ENCODE measurements at places on chromosomes 7 and 10. TPM values are rescaled to one million over a fixed set of nuclear protein-coding genes. Genes with fewer than 3 reads are reported as not detected.

GRCh38 chr10:67606572-67606971 lies 89.4 kb downstream of the CTNNA3 start:
- no peaks in the 10 kb centered on the region for H3K27me3 ChIP-seq
- H3K36me3 ChIP-seq: no peaks in the 10 kb centered on the region
- no peak for DNase-seq
- H3K27ac ChIP-seq: no peak overlapping the region

- no peak overlapping the region for H3K4me3 ChIP-seq
- DNase-seq: no peak
- no peaks in the 10 kb centered on the region for H3K4me1 ChIP-seq
- H3K27me3 ChIP-seq: no peaks in the 10 kb centered on the region
- H3K36me3 ChIP-seq: no peaks in the 10 kb centered on the region
These were observed 200.9 kb downstream of the CDC14C start for GRCh38 chr7:49125246-49125645.

GRCh38 chr7:74216361-74216761 lies 6.6 kb downstream of the LAT2 start:
- no peak for DNase-seq
- H3K4me3 ChIP-seq: no peak overlapping the region
- no peaks in the 10 kb centered on the region for H3K36me3 ChIP-seq
- H3K4me1 ChIP-seq: no peaks in the 10 kb centered on the region
- H3K27me3 ChIP-seq: no peaks in the 10 kb centered on the region

- peak; percentile 28 for DNase-seq
- no peaks in the 10 kb centered on the region for H3K27me3 ChIP-seq
- H3K4me1 ChIP-seq: no peaks in the 10 kb centered on the region
- no peak overlapping the region for H3K4me3 ChIP-seq
- H3K36me3 ChIP-seq: no peaks in the 10 kb centered on the region
These were observed 661.2 kb downstream of the AUTS2 start for GRCh38 chr7:70259502-70259901.

- H3K4me1 ChIP-seq: peaks cover 8% of the 10 kb centered on the region
- no peak overlapping the region for H3K4me3 ChIP-seq
- H3K27me3 ChIP-seq: no peaks in the 10 kb centered on the region
- DNase-seq: no peak
These were observed 1031.7 kb downstream of the LRMDA start for GRCh38 chr10:76463111-76463510.

- H3K4me3 ChIP-seq: no peak overlapping the region
- H3K4me1 ChIP-seq: no peaks in the 10 kb centered on the region
- no peaks in the 10 kb centered on the region for H3K27me3 ChIP-seq
- no peak overlapping the region for H3K27ac ChIP-seq
These were observed 94.1 kb upstream of the ZNF800 start for GRCh38 chr7:127486654-127487053.

GRCh38 chr10:98380493-98381339 lies 34.3 kb downstream of the PYROXD2 start:
- no peak overlapping the region for H3K4me3 ChIP-seq
- no peaks in the 10 kb centered on the region for H3K27me3 ChIP-seq
- no peak overlapping the region for H3K27ac ChIP-seq

- H3K4me1 ChIP-seq: no peaks in the 10 kb centered on the region
- no peak overlapping the region for H3K4me3 ChIP-seq
- no peak for DNase-seq
- peaks cover 37% of the 10 kb centered on the region for H3K27me3 ChIP-seq
- H3K27ac ChIP-seq: no peak overlapping the region
These were observed 135.6 kb downstream of the TCERG1L start for GRCh38 chr10:131175891-131176290.

TAS2R4 gene
- total RNA-seq: not detected

GRCh38 chr7:139297795-139298194 lies 43.3 kb upstream of the FMC1 start:
- no peak for DNase-seq
- no peak overlapping the region for H3K4me3 ChIP-seq
- no peaks in the 10 kb centered on the region for H3K27me3 ChIP-seq
- H3K36me3 ChIP-seq: peaks cover 8% of the 10 kb centered on the region

TPK1 gene
- total RNA-seq: 5.0 TPM

- no peaks in the 10 kb centered on the region for H3K27me3 ChIP-seq
- H3K36me3 ChIP-seq: peaks cover 18% of the 10 kb centered on the region
- H3K4me1 ChIP-seq: no peaks in the 10 kb centered on the region
- no peak overlapping the region for H3K4me3 ChIP-seq
- H3K27ac ChIP-seq: no peak overlapping the region
These were observed 8.8 kb upstream of the STMP1 start for GRCh38 chr7:135653340-135654080.

GRCh38 chr7:83161899-83162401 lies 734 bp downstream of the PCLO start:
- peak overlapping the region; percentile 28 for H3K27ac ChIP-seq
- no peak for DNase-seq
- H3K27me3 ChIP-seq: no peaks in the 10 kb centered on the region

HOXA10 gene
- not detected for total RNA-seq

- H3K27me3 ChIP-seq: no peaks in the 10 kb centered on the region
- H3K4me1 ChIP-seq: no peaks in the 10 kb centered on the region
- H3K27ac ChIP-seq: no peak overlapping the region
- no peak for DNase-seq
These were observed 299.4 kb downstream of the SNX13 start for GRCh38 chr7:17640730-17641377.

GRCh38 chr10:94013331-94013760 lies 19.6 kb downstream of the PLCE1 start:
- no peak overlapping the region for H3K27ac ChIP-seq
- H3K27me3 ChIP-seq: no peaks in the 10 kb centered on the region
- H3K36me3 ChIP-seq: no peaks in the 10 kb centered on the region
- DNase-seq: no peak
- H3K4me1 ChIP-seq: peaks cover 16% of the 10 kb centered on the region
